ENCODE measurements at places on chromosomes 2 and 18. TPM values are rescaled to one million over a fixed set of nuclear protein-coding genes. Genes with fewer than 3 reads are reported as not detected.
A peak's percentile ranks its signal among the peaks of the same experiment; 100 is the strongest.

DNA sequence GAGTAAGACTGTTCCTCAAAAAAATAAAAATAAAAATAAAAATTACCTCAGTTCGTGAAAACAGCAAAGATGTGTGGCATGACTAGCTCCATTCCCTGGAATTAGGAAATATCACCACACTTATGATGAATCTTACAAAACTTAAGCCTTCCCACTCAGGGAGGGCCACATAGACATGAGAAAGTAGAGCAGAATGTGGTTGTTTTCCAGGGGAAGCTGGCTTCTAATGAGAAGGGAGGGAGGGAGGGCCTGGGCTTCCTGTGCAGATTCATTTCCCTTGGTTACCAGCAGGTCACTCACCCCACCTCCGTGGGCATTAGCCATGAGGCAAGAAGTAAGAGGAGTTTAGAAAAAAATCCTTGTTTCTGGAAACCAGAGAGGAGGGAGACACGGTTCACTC is 95.9 kb upstream of the RMDN2 start:
- DNase-seq, result peak; percentile 21
- no peaks in the 10 kb centered on the region for H3K27me3 ChIP-seq
- H3K4me1 ChIP-seq, result peaks cover 23% of the 10 kb centered on the region

- no peaks in the 10 kb centered on the region for H3K36me3 ChIP-seq
- H3K27me3 ChIP-seq, result no peaks in the 10 kb centered on the region
- H3K4me3 ChIP-seq, result no peak overlapping the region
- H3K27ac ChIP-seq, result no peak overlapping the region
- DNase-seq, result no peak
- no peaks in the 10 kb centered on the region for H3K4me1 ChIP-seq
Measured at GRCh38 chr18:26792661-26793060, 72.8 kb downstream of the AQP4 start.

DNA sequence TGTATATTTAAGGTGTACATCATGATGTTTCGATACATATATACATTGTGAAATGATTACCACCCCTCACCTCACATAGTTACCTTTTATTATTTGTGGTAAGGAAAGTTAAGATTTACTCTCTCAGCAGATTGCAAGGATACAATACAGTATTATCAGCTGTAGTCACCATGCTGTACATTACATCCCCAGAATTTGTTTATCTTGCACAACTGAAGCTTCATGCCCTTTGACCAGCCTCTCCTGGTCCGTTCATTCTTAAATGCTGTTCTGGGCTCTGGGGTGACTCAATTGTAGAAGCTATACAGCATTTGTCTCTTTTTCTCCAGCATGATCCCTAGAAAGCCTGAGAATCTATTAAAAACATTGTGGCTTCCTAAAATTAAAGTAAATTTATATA is 90.8 kb downstream of the PTPRM start:
- no peak overlapping the region for H3K27ac ChIP-seq
- no peak for DNase-seq
- H3K4me3 ChIP-seq, result no peak overlapping the region
- H3K4me1 ChIP-seq, result peaks cover 59% of the 10 kb centered on the region

TTN gene
- 4,462 TPM for total RNA-seq

SCN2A gene
- total RNA-seq, result not detected

Data from psoas muscle (tissue), 8 donors.